IMR-90 (cell line): ENCODE measurements at places on chromosomes 2 and 18. TPM values are rescaled to one million over a fixed set of nuclear protein-coding genes. Genes with fewer than 3 reads are reported as not detected.
A peak's percentile ranks its signal among the peaks of the same experiment; 100 is the strongest.

TMEM178A gene
- polyA plus RNA-seq = 1.1 and 1.8 TPM in 2 replicates

RAB17 gene
- polyA plus RNA-seq = 0.17 and 0.41 TPM in 2 replicates

ATF2 gene
- polyA plus RNA-seq = 23.2 and 24.1 TPM in 2 replicates

REV1 gene
- 12.3 and 13.4 TPM in 2 replicates for polyA plus RNA-seq

GRCh38 chr2:151367571-151367970 lies 10.2 kb downstream of the TNFAIP6 start:
- peak; percentile 36 for DNase-seq

- DNase-seq = peak; percentile 40
Observed at GRCh38 chr2:72887032-72887739, at the start of gene SPR. Gene SPR (plus strand): TSS chr2:72887408. CDS start chr2:72887433, 25 bp downstream.

DNA sequence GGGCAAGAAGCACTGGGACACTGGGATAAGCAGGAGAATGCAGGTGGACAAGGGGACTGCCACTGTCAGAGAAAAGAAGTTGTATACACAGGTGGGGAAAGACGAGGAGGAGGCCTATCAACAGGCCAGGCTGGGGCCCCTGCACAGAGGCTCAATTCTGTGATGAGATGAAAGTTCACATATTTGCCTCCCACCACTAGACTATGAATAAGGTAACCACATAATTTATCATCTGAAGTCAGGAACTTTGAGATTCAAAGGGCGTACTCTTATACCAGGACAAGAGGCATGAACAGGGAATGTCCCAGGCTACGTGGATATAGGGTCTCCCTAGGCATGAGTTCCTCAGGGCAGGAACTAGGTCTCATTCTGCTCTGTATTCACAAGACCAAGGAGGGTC lies 34.2 kb downstream of the RNU4ATAC start:
- no peak for DNase-seq

DNA sequence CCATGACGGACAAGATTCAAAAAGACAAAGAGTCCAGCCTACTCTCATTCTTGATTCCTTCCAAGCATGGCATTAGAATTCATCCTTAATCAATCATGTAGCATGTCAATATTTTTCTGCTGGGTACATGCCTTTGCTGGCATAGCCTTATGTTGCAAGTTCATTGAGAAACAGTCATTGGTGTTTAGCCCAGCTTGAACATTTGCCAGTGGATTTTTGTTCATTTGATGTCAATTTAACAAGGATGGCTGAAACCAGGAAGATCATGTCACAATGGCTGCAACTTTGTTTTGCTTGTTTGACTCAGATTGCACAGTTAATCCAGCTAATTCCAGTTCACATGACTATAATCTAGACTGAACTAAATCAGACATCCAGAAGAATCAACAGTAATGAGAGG lies 1132.2 kb downstream of the LRP1B start:
- DNase-seq = peak; percentile 18

- DNase-seq = no peak
Observed at GRCh38 chr2:220393711-220394110, 766.3 kb downstream of the SLC4A3 start.

GRCh38 chr2:96530474-96531357 lies 5.8 kb upstream of the ARID5A start:
- DNase-seq = no peak

GRCh38 chr2:129923265-129924091 lies 56.0 kb upstream of the RAB6C start:
- DNase-seq = peak; percentile 37

DNA sequence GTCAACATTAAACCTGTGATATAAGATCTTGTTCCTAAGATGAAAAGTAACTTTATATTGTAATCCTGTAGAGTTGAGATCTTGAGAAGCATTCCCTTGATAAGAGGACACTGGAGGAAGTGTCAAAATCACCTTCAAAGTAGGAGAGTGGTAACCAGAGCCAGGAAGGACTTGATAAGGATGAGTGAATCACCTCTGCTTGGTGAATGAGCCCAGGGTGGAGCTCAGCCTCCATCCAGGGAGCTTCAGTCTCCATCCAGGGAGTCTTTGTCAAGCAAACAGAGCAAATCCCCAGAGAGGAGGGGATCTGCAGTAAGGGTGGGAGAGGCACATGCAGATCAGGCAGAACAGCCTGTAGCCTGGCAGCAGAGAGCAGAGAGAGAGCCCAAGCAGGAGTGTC lies 167.1 kb upstream of the SIX2 start:
- DNase-seq = no peak

GRCh38 chr2:63399156-63399555 lies 189.1 kb downstream of the WDPCP start:
- DNase-seq = no peak

DNA sequence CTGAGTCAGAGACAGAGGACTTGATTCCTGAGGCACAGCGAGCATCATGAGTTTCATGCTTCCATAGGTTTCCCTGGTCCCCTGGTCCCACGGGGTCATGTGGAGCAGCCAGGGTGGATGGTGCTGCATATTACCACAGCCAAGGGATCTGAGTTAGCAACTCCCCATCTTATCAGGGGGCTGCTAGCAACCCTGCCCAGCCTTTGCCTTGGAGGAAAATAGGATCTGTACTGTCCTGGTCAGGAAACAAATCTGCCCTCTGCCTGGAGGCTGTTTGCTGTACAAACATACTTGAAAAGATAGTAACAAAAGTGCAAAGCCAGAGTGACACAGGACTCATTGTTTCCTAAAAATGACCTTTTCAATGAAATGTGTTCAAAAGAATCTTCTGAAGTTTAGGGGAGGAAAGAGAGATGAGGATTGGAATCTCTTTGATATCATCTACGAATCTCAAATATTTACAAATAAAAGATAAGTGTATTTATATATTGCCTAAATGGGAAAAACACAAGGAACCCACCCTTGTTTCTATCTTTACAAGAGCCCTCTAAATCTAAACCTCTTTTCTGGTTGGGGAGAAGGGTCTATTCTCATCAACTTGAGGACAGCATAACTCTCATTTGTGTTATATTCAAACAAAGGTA lies 194.8 kb downstream of the CD226 start:
- no peak for DNase-seq

DNA sequence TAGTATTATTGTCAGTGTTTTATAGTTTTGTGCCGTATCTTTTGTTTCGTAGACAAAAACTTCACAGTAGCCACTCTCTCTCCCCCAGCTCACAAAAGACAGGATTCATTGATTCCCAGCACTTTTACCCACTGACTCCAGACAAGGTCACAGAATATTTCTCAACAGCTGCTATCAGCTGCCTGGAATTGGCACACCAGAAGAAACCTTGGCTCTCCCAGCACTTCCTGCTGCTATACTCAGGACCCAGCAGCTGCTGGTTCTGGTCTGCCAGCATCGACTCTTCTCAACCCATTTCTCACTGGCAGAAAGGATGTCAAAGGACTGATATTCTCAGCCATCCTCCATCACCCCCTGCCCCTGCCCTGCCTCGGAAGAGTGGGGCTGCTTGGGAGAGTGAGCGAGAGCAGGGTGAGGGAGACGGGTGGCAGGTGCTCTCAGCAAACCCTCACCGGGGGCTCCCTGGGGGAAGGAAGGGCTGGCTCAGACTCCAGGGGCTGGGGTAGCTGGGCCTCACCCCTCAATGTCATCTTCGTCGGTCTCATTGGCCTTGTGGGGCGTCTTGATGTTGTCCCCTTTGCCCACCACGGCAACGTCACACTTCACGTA lies 6.1 kb upstream of the OTOF start:
- no peak for DNase-seq

DNA sequence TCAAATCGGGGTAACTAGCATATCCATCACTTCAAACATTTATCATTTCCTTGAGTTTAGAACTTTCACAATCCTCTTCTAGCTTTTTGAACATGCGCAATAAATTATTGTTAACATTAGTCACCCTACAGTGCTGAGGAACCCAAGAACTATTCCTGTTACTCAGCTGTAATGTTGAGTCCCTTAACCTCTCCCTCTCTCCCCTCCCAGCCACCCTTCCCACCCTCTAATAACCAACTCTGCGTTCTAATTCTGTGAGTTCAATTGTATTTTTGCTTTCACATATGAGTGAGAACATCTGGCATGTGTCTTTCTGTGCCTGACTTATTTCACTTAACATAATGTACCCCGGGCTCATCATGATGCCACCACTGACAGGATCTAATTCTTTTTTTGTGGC lies 78.6 kb upstream of the RANBP2 start:
- DNase-seq = peak; percentile 93

GRCh38 chr2:188278388-188279092 lies 13.1 kb upstream of the GULP1 start:
- no peak for DNase-seq

- DNase-seq = no peak
Observed at GRCh38 chr2:36140391-36140790, 215.2 kb upstream of the CRIM1 start.

GRCh38 chr18:3623769-3624545 lies 174.0 kb downstream of the TGIF1 start:
- DNase-seq = peak; percentile 98
